Activated CD4-positive, CD25-positive, alpha-beta regulatory T cell (primary cell): ENCODE measurements at places on chromosomes 13 and 19.

- DNase-seq, result peak; percentile 91
Measured at GRCh38 chr19:44499962-44500949, at the start of gene ZNF180. Gene ZNF180, minus strand, starts transcription at chr19:44500522. Its CDS starts 3,188 bp downstream, at chr19:44497334.

DNA sequence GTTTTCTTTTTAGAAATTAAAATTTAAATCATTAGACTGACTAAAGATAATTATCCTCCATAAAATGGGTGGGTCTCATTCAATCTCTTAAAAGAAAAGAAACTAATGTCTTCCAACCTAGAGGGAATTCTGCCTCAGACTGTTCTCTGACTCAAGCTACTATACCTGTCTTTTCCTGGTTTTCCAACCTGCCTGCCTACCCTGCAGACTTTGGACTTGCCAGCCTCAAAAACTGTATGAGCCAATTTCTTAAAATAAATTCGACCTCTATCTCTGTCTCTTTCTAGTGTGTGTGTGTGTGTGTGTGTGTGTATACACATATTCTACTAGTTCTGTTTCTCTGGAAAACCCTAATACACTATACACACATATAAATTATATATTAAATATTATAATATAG is 847.3 kb downstream of the PCDH17 start:
- DNase-seq, result no peak

DNA sequence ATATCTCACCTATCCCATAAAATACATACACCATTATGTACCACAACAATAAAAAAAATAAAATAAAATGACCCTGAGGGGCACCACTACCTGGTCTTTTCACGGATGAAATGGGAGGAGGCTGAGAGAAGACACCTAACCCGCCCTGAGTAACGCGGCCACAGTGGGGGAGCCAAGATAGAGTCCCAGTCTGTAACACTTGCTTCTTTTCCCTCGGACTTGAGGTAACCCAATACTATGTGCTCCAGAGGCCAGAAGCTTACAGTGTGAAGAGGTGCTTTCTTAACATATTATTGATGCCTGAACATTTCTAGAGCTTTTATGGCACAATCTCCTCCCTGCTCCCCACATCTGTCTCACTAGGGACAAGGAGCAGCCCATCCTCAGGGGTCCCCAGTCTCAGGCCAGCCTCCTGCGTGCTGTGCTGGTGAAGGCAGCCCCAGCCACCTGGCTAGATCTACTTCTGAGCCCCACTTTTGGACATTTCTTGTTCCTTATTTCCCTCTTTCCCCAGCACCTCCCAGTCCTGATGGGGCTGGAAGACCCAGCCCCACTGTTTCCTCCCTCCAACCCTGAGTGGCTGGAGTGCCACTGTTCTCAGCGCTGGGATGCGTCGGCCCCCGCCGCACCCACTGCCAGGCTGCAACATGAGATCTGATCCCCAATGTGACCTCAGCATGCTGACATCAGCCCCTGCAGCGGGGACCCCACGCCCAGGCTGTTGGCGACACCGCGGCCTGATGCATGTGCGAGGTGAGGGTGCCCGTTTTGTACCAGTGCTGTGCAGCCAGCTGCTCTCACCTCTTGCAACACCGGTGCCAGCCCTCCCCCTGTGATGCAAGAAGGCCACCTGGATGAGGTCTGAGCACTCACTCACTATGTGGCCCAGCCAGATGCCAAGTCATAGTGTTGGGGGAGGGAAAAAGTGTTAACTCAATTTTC is 143.3 kb downstream of the DCLK1 start:
- no peak for DNase-seq

GRCh38 chr13:30545320-30545719 is 72.4 kb upstream of the USPL1 start:
- no peak for DNase-seq

GRCh38 chr13:109208522-109208921 is 577.9 kb downstream of the IRS2 start:
- DNase-seq, result no peak

DNA sequence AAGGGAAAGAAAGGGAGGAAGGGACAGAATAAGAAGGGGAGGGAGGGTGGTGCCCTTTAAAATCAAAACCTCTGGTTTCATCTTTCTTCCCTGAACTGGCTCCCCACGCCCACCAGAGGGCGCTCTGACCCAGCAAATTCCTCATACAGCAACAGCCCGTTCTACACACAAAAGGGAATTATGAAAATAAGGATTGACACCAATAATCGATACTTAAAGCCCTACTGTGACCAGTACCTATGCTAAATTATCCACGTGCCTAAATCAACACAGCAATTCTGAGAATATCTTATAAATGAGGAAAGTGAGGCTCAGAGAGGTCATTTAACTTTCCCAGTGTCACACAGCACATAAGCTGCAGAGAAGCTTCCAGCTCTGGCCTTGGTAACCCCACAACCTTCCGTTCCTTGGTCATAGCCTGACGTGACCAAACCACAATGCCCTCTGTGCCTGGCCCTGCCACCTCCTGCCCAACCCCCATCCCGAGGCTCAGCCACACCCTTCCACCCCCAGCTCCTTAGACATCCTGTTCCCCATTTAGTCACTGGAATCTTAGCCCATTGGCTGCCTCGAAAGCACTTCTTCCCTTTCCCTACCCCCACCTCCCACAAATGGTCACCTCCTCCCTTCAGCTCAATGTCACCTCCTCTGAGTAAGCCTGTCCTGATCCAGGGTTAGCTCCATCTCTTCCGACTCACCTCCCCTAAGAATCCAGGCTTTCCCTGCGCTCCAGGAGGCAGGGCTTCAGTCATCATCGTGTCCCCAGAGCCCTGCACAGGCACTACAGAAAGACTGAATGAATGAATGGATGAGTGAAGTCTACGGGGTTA is 34.2 kb upstream of the PNMA8B start:
- peak; percentile 63 for DNase-seq

- DNase-seq, result no peak
Measured at GRCh38 chr19:4556597-4557127, 2.8 kb downstream of the SEMA6B start.

- DNase-seq, result no peak
Measured at GRCh38 chr19:5935473-5936291, 21.6 kb downstream of the CAPS start.

DNA sequence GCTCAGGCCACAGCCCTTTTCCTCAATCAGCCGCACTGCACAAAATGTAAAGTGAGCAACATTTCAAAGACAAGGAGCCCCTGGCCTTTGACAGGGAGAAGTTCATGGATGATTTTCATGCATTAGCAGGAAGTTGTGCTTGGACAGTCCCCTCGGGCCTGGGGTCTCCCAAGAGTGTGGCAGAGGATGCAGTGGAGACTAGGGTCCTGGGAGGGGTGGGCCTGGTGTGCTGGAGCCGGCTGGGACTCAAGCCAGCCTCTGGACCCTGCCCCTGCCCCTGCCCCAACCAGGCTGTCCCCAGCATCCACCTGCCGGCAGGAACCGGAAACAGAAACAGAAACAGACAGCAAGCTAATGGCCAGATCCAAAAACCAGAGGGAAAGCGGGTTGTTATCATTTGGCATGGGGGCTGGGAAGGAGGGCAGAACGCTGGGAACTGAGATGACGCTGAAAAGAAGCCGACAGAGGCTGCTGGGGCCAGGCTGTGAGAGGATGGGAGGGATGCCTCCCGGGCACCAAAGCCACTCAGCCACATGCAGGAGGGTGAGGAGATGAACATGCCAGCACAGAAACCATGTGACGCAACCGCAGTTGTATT is 2.3 kb downstream of the GAS6 start:
- DNase-seq, result no peak

- no peak for DNase-seq
Measured at GRCh38 chr13:30647824-30648521, 30.3 kb downstream of the USPL1 start.
